ENCODE measurements at places on chromosomes 3 and 15.

DNA sequence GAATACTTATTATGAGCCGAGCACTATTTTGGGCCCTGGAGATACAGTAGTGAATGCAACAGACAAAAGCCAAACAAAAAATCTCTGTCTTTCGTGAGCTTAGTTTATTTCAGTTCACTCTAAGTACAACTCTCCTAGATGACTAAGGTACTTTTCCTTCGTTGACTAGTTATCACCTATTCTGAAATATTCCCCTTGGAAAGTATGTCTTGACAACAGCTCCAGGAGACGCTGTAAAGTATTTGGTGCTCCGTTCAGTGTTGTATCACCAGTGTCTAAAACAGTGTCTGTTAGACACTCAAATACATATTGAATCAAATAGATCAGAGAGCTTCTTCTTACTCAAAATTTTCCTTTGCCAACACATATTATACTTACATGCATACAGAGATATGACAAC, 119.6 kb downstream of the TFDP2 start:
- DNase-seq, result no peak

DNA sequence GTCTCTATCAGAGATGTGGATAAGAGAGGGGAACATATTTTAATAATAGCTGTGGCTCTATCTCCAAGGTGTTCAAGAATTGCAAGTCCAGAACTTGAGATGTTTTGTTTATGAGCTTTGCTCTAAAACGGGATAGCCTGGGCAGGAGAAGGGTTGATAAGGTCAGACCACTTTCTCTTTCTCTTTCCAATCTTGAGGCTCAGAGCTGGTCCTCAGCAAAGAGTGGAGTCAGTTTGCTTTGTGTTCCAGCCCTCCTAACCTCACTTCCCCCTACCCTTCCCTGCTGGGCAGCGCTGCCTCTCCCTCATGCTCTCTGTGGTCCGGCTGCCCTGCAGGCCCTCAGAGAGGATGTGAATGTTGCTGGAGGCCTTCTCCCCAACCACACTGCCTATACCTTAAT, 13.8 kb downstream of the KLHL6 start:
- DNase-seq, result no peak

DNA sequence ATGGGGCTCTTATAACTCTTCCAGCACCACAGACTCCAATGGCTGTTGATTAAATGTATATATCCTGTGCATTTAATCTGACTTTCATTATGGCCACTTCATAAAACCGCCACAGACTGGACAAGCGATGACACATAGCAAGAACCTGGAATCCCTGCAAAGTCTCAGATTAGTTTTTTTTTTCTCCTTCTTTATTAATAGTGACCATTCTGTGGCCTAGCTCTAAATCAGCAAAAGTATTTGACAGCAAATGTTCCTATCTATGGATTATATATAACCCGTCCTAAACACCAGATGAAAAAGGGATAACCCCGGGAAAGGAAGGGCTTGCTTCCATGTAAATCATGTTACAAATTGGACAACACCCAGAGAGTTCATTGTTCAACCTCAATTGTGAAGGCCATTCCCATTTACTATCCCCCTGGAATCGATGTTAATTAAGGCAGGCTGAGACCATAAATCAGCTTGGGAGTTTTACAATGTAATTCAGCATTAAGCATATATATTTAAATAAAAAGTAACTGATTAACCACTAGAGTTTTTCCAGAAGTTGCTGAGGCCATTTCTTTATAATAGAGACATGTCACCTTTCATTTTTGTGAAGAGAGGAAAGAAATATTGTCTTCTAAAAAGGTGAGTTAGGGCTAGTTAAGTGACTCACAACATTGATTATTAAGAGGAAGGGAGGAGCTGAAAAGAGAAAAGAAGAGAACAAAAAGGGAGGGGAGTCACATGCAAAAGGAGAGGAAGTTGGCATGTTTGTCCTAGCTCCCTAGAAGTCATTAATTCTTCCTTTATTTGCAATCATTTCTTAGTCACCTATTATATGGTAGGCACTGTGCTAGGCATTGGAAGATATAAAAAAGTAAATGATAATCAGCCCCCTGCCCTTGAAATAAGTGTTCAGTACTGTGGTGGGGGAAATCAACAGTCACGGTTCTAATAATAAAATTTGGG, 26.2 kb downstream of the ALDH1A2 start:
- DNase-seq, result no peak

- DNase-seq, result peak; percentile 60
Measured at GRCh38 chr15:90529011-90529370, 732 bp upstream of the CRTC3 start.

GRCh38 chr3:99911433-99911832, 93.8 kb downstream of the CMSS1 start:
- no peak for DNase-seq

GRCh38 chr3:23161896-23162570, 41.1 kb upstream of the UBE2E2 start:
- DNase-seq, result no peak

DNA sequence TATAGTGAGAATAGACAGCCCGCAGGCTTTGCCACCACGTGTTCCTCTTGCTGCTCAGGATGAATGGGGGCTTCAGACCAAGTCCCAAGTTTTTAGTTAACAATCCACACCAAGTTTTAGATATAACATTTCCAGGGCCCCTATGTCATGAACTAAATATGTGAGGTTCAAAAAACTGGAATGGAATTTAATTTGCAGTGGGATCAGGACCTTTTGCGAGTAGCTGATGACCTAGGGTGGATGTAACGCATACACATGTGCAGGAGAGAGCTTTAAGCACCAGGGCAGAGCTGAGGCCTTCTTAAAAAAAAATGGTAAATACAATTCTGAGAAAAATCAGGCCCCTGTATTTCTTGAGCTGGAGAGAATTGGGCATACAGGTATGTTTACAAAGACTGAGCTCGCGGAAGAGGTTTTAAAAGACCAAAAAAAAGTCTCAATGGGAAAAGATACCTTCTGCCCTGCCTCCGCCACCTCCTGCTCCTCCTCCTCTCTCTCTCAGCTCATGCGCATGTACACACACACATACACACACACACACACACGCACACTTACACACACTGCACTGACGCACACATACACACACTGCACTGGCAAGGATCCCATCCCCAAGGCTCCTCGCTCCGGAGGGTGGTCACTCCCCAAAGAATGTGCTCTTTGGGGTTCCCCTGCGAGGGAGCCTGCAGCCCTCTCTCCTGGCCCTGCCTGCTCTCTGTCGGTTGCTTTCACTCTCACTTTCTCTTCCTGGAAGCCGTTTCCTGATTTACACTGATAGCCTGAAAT, 48.2 kb upstream of the IGF1R start:
- DNase-seq, result peak; percentile 73

GRCh38 chr3:39322936-39323335, 6.6 kb upstream of the CCR8 start:
- no peak for DNase-seq

DNA sequence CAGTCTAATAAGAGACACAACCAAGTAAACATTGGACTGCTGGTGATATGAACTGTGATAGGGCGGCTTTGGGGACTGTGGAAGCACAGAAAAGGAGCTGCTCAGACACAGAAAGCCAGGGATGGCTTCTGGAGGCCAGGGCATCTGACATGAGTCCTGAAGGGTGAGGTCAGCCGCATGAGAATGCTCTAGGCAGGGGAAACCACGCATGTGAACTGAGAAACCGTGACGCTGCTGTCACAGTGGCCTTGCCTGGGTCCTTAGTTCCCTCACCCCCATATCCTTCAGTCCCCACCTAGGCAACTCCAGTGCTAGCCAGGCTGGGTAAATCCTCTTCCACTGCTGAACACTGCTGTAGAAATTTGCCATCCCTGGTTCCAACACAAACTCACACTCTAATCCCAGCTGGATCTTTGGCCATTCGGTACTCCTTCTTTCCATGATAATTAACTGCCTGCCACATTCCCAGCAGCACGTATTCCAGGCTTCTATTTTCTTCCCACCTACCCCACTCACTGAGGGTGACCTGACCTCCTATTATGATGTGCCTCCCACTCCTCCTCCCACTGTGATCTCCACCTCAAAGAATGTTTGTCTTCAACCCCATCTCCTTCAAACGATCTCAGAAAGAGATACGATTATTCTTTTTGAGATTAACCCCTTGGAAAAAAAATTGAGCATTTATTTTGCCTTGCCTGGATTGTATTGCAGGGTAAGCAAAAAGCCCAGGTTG, 31.4 kb downstream of the CRYGS start:
- no peak for DNase-seq

- no peak for DNase-seq
Measured at GRCh38 chr3:18018491-18019160, 276.2 kb upstream of the TBC1D5 start.

DNA sequence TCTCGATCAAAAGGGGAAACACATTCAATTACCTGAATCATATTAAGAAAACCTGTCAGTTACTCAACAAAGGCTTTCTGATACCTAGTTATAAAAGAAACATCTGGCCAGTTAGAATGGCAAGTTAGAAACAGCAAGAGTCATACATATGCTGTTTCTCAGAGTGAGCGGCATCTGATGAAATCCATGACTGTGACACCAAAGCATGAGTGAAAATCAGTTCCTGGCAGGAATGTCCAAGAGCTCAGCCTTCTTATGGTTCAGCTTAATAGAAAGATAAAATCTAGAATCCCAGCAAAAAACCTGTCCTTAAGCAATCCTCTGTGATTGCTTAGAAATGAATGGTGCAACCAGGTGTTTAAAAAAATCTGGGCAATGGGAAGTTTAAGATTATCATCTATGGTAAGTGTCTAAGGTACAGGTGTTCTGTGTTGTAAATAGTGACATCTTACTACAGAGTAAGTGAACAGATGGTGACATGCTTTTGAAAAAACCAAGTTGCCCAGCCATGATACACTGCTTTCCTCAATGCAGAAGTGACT, 18.8 kb downstream of the B4GALT4 start:
- no peak for DNase-seq

DNA sequence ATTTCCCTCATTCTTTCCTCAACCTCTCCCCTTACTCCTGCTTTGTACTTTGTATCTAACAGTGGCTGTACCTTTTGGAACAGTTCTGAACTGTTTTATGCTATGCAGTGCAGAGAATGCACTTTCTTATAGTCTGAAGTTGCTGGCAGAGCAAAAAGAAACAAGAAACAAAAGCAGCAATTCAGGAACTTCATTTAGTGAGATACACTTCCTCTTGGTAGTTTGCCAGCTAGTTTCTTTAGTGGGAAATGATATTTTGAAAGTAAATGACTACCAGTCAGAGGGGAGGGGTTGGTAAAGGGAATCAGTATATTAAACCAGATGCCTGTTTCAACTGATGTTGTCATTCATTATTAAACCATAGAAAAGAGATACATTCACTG, 55.0 kb upstream of the CHD2 start:
- DNase-seq, result no peak

- no peak for DNase-seq
Measured at GRCh38 chr15:80849308-80849707, 70.1 kb downstream of the CEMIP start.

- no peak for DNase-seq
Measured at GRCh38 chr3:197011780-197012539, 17.7 kb downstream of the MELTF start.

DNA sequence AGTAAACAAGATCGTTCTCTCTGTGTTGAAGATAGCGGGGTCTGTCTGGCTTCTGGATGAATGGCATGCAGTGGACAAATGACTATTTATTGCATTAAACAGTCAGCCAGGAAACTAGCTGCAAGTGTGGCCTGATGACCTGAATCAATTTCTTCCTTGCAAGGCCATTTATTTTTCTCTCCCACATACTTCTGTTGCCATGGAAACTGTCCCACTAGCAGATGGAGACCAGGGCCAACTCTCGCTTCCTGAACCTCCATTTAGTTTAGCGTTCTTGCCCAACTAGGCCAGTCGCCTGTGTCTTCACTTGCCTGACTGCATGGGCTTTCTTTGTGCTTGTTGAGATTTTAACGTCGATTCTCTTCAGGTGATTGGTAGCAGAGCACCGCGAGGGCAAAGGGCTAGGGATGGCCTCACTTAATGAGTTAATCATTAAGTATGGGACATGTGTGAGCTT, 27.6 kb downstream of the LMCD1 start:
- no peak for DNase-seq

DNA sequence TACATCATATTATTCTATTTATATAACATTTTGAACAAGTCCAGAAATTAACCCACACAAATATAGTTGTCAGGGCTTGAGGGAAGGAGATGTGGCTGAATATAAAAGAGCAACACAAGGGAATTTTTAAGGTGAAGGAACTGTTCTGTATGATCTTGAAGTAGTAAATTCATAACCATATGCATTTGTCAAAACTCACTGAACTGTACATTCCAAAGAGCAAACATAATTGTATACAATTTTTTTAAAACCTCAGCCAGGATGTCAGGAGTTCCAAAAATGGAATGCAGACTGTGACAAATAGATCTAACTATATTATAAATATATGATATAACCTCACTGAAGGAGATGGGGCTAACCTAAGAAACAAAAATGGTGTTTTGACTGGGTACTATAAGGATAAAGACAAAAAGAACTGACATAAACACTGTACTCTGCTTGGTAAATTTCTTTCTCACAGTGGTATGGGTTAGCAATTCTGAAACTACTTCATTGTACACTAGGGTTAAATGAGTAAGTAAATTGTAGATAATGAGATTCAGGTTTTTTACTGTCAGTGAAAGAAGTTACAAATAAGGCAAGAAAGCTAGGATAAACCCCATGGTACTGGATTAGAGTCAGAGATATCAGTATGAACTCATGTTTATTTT, 14.4 kb downstream of the GOLGB1 start:
- DNase-seq, result no peak

- no peak for DNase-seq
Measured at GRCh38 chr3:47130557-47130956, 33.4 kb downstream of the SETD2 start.

DNA sequence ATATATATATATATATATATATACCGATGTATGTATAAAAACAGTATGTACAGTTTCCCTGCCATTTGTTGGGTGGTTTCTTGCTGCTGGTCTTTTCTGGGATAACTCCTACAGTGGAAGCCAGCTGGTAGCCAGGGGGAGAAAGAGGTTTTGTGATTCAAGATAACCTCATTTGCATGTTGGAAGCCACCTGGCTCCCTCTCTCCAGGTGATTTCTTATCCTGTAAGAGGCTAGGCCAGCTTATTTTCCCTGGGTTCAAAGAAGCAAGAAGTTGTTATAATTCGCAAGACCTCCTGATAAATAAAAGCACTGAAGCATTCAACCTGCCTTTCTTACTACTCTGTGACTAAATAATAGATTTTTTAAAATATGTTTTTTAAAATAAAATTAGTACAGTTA, 443.3 kb downstream of the VGLL3 start:
- DNase-seq, result no peak

DNA sequence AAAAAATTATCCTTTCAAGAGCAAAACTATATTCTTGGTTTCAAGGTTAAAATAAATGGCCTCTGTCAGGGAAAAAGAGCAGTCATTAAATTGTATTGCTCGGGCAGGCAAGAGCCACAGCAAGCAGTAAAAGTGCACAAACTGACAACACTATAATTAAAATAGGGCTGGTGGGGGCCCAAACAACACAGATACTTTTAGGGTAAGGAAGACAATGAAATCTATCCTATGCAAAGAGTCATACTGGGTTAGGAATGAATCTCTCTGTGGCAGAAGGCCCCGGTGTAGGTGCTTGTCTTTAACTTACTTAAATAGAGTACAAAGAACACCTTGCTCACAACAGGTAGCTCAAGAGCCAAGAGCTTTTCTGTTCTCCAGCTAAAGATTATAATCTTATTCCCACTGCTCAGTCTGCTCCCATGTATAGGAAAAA, 94.7 kb downstream of the DLG1 start:
- no peak for DNase-seq

All from activated CD8-positive, alpha-beta memory T cell treated with anti-CD3 and anti-CD28 coated beads for 24 hours (primary cell).